D721Med (cell line): ENCODE measurements at places on chromosomes 1 and 21.

- no peak for DNase-seq
These were observed 55.7 kb upstream of the KIRREL1 start for GRCh38 chr1:157937744-157938143.

GRCh38 chr1:108643492-108644335 lies 17.2 kb downstream of the HENMT1 start:
- peak; percentile 37 for DNase-seq

DNA sequence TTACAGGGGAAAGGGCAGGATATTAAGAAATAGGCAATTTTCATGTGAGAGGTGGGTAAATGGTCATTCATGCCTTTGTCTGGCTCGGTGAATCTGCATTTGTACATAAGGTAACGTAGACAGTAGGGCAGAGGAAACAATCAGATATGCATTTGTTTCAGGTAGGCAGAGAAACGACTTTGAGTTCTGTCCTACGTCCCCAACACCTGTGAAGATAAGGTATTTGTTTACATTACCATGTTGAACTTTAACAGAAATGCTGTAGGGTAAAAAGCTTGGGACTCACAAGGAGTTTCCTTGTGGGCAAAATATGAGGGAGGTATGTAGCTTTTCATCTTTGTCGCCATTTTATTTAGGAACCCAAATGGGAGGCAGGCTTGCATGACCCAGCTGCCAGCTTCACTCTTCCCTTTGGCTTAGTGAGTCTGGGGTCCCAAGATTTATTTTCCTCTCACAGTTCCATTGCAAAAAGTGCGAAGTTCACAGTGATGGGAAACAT lies 31.4 kb downstream of the B3GALT5 start:
- no peak for DNase-seq

DNA sequence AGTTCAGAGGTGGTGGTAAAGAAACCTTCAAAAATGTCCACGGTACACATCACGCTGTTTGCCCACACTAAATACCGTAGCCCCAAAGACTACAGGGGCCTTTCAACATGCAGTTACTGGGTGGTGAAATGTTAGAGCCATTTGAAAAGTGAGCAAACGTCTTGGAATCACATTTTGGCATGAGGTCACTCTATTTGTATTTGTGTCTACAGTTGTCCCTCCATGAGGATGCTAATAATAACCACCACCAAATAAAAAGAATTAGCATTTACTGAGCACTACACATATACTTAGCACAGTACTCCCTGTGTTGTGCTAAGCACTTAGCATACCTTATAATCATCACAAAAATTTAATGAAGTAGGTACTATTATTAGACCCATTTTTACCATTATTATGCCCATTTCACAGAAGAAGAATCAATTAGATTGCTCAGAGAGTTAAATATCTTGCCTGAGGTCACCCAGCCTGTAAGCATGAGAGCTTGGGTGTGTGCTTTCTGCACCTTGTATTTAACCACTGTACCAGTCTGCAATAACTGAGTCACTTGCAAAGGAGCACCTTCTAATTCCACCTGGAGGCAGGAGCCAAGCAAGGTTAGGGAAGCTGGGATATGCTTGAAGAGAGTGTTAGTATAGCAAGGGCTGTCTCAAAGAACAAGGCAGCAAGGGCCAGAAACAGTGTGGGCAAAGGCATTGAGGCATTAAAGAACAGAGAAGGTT lies 57.4 kb downstream of the DNTTIP2 start:
- DNase-seq, result no peak

- DNase-seq, result no peak
These were observed 206.0 kb upstream of the HMCN1 start for GRCh38 chr1:185528084-185528676.

GRCh38 chr1:209567698-209568175 lies 15.8 kb upstream of the CAMK1G start:
- DNase-seq, result no peak

DNA sequence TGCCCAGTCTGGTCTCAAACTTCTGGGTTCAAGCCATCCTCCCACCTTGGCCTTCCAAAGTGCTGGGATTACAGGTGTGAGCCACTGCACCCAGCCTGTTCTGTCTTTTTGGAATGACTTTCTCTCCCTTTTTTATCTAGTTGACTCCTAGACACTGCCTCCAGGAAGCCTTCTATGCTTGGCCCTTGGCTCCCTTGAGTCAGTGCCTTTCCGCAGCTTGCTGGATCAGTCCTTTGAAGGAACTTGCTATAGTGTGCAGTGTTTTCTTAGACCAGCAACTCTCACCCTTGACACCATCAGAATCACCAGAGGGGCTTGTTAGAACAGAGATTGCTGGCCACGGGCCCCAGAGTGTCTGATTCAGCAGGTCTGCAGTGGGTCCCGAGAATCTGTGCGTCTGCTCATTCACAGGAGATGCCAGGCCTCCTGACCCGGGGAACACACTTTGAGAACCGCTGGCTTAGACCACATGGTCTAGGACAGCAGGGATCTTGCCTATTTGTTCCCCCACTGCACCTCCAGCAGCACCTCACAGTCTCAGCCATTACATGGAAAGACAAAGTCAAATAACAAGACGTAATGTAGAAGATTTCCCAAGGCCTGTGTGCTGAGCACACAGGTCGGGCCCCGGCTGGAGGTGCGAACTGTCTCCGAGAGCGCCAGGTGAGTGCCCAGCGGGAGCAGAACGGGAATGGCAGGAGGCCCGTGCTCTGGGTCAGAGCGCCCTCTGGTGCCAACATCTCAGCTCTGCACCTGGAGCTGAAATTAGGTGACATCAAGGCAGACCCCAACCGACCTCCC lies 27.4 kb upstream of the CTPS1 start:
- peak; percentile 75 for DNase-seq

GRCh38 chr1:90322186-90322585 lies 327.3 kb downstream of the ZNF326 start:
- no peak for DNase-seq

DNA sequence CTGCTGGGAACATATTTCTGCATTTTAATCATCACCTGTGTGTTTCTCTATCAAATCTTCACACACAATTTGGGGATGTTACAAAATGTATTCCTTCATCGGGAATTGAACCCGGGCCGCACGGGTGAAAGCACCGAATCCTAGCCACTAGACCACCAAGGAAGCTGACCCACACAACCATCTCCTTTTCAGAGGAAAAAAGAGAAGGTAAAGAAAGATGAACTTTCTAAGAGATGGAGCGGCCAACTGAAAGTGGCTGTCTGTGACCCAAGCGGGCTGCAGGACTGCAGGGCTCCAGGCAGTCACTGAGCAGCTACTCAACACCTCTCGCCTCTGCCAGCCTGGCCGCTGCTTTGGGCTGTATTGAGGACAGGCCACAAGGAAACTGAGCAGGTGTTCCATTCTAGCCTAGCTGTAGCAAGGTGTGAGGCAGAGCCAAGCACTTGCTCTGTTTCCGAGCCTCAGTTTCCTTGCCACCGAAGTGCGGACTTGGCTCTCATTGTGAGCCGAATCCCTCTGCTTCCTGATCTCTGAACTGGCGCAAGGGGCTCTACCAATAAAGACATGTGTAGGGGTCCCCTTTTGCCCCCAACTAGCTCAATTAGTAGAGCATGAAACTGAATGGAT lies 156.9 kb upstream of the NBPF11 start:
- DNase-seq, result no peak

DNA sequence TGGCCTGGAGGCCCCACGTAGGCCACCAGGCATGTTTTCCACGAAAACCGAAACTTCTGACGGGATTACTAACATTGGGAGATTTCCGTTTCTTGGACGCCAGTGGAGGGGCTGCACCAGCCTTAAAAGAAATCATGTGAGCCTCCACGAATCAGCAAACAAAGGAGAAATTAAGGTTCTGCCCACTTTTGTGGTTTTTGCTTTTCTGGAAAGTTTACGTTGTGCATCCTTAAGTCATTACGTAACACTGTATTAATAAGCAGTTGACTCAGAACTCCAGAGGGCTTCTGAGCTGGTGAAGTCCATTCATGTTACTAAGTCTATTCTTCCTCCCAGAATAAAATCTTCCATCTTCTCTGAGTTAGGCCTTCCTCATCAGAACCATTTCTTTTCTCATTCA lies 168.5 kb downstream of the PSMG1 start:
- DNase-seq, result no peak

- no peak for DNase-seq
These were observed 240.5 kb upstream of the MAP1LC3C start for GRCh38 chr1:242239398-242239797.

GRCh38 chr1:113207019-113207418 lies 134.0 kb downstream of the LRIG2 start:
- DNase-seq, result no peak

DNA sequence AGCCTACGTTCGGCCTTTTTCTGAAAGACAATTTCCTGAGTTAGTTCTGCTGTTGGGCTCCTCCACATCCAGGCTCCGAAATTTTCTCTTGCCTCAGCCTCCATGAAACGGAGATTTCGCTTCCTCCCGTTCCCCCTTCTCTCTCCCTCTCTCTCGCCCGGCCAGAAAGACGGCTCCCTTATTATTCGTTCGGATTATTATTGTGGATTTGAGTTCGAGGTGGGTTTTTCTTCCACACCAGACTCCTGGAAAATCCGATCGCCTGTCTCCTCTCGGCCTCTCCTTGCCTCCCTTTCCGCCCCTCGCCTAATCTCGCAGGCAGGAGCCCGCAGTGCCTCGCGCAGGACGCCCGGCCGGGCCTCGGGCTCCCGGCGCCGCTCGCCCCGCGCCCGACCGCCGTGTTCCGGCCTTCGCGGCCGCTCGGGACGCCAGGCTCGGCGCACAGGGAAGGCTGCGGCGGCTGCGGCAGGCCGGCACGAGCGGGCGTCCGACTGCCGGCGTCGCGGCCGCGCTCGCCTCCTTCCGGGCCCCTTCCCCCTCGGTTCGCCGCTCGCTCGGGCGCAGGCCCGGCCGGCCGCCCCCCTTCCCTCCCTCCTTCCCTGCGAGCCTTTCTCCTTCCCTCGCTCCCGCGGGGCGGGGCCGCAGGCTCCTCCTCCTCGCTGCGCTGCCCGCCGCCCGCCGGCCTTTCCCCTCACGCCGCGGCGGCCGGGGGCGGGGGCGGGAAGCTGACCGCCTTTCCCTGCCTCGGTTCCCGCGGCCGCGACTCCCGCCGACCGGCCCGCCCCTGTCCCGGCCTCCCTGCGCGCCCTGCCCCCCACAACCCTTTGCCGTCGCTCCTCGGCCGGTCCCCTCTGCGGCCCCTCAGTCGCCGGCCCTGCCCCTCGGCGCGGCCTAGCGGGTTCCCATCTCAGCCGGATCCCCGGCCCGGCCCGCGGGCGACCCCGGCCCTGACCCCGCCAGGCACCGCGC lies at the start of gene ARHGEF11:
TSS of gene ARHGEF11 (minus strand) at position 493 of the 969 bp plus-strand sequence. CDS start 1,412 bp downstream, outside the sequence.
- DNase-seq, result peak; percentile 79

GRCh38 chr1:59195151-59195550 lies 101.7 kb upstream of the FGGY start:
- no peak for DNase-seq

- DNase-seq, result no peak
These were observed 66.1 kb downstream of the CD2 start for GRCh38 chr1:116820369-116820768.
